ENCODE measurements at places on chromosomes 2 and 18. TPM values are rescaled to one million over a fixed set of nuclear protein-coding genes. Genes with fewer than 3 reads are reported as not detected.

- no peak for DNase-seq
These were observed 156.4 kb downstream of the SLC39A10 start for GRCh38 chr2:195813421-195813820.

GRCh38 chr2:118865106-118865505, 17.7 kb upstream of the EN1 start:
- no peak for DNase-seq

DNA sequence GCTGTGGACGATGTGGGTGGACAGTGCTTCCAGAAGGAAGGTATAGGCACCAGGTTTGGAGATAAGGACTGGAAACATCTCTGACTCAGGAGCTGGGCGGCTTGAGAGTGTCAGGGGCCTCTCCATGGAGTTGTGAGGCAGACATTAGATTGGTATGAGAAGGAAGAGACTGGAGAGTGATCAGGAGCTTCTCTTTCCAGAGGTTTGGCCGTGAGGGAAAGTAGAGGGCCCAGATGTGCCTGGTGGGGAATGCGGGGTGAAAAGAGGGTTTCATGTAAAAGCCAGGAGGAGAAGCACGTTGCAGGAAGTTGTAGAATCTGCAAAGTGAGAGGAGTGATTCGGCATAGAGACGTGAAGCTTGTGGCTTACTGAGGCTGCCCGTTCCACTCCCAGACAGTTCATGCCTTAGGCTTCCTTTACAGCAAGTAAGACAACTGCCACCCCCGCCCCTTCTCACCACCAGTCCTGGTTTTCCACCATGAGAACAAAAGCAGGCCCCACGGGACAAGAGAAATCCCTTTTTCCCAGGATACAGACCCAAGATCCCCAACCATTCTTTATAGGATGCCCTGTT, 166.3 kb upstream of the HDAC4 start:
- no peak for DNase-seq

- no peak for DNase-seq
These were observed 5.7 kb downstream of the DSEL start for GRCh38 chr18:67510831-67511230.

GRCh38 chr2:44237221-44237620, 38.1 kb upstream of the SLC3A1 start:
- DNase-seq = no peak

MC5R gene
- total RNA-seq = not detected

SCYGR4 gene
- not detected for total RNA-seq

HOXD13 gene
- total RNA-seq = not detected

DSC1 gene
- total RNA-seq = not detected
